ENCODE measurements at places on chromosomes 12 and 14.
A peak's percentile ranks its signal among the peaks of the same experiment; 100 is the strongest.

DNA sequence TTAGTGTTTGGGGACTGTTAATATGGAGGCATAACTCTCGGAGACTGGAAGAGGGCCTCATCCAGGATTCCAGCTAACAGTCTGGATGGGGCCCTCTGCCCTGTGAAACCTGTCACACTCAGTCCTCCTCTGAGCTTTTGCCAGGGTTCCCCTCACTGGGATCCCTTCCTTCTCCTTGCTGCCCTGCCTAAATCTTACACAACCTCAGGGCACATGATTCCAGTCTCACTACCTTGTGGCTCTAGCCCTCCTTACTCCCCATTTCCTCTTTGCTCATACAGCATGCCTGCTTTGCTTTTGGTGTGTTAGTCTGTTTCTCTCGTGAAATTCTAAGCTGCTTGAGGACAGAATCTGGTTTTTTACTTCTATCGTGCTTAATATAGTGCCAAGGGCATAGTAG lies 942 bp upstream of the GSG1 start:
- no peak for DNase-seq

DNA sequence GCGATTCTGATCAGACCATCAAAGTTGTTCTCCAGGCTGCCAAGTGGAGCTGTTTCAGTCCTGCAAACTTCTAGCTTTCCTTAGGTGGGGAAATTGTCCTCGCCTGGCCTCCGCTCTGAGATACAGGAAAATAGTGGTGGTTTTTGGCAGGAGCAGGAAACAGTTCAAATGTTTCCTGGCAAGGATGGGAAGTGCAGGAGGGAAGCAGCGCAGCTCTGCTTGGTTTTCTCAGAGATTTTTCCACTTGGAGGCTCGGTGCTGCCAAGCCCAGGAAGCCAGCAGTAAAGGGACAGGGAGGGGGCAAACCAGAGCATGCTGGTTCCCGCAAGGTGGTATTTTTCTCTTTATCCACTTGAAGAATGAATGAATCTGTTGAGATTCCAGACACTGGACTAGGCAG lies 17.0 kb downstream of the TMEM63C start:
- DNase-seq = no peak

- no peak for DNase-seq
Measured at GRCh38 chr14:59187802-59188460, 536 bp upstream of the DAAM1 start.

- DNase-seq = no peak
Measured at GRCh38 chr14:63345826-63346225, 27.1 kb upstream of the GPHB5 start.

DNA sequence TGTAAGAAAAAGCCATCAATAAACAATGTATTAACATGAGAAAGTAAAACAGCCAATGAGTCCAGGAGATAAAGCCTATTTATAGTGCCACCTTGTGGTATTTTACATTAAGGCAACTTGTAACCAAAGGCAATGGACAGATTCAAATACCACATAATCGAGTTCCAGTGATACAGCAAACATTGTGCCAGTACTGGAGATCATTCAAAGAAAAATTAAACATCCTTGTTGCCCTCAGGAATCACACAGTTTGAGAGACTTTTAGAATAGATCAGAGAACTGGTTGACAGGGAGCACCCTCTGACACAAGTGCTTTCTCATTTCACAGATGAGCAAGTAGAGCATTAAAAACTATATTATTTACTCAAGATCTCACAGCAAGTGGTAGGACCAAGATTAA lies 98.1 kb downstream of the DDHD1 start:
- no peak for DNase-seq

- no peak for DNase-seq
Measured at GRCh38 chr12:53051881-53052412, 2.1 kb downstream of the TNS2 start.

DNA sequence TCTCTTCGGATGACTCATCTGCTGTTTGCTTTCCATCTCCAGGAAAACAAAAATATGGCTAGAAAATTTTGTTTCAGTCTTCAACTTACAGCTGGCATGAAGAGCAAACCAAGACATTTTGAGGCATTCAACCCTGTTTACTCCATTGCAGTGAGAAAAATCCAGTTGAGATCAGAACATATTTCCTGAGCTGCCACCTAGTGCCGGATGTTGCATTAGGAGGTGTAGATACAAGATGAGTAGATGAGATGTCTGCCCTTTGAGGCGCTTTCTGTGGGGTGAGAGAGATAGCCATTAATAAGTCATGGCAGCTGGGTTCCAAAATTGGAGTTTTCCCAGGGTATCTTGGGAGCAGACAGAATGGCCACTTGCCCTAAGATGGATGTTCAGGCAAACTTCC lies 171.1 kb downstream of the PRKCH start:
- no peak for DNase-seq

GRCh38 chr12:43241986-43242385 lies 310.0 kb downstream of the ADAMTS20 start:
- no peak for DNase-seq

- DNase-seq = no peak
Measured at GRCh38 chr14:61564618-61565091, 130.7 kb upstream of the HIF1A start.

DNA sequence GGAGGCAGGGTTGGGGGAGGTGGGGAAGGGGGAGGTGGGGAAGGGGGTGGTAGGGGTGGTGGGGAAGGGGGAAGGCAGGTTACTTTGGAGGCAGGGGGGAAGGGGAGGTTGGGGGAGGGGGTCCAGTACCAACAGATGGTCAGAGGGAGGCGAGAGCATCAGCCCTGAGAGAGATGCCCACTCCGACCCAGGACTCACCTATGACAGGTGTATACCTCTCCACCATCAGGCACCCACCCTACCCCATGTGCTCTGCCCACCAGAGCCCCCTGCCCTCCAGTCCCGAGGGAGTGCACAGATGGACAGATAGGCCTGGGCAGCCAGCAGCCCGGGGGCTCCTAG lies 18.6 kb downstream of the JAG2 start:
- no peak for DNase-seq

GRCh38 chr12:54409267-54409666 lies 9.8 kb downstream of the ITGA5 start:
- no peak for DNase-seq

GRCh38 chr12:61574339-61574738 lies 685.9 kb upstream of the USP15 start:
- DNase-seq = no peak

DNA sequence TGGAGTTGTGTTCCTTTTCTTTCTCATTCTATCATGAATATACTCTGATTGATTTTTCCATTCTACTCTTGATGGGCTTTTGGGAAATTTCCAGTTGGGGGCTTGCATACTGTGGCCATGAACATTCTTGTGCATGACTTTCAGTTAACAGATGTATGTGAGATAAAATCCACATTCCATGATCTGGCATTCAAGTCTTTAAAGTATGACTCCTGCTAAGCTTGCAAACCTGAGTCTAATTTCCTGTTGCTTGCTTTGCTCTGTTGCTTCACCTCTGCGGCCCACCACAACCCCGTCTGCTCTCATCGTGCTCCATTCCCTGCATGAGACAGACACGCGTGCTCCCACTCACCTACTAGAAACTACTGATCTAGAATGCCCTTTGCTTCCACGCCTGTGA lies 24.3 kb upstream of the NPAS3 start:
- DNase-seq = no peak

- DNase-seq = no peak
Measured at GRCh38 chr12:51059086-51059485, 11.0 kb downstream of the LETMD1 start.

GRCh38 chr12:91603060-91603459 lies 420.4 kb upstream of the DCN start:
- DNase-seq = no peak

DNA sequence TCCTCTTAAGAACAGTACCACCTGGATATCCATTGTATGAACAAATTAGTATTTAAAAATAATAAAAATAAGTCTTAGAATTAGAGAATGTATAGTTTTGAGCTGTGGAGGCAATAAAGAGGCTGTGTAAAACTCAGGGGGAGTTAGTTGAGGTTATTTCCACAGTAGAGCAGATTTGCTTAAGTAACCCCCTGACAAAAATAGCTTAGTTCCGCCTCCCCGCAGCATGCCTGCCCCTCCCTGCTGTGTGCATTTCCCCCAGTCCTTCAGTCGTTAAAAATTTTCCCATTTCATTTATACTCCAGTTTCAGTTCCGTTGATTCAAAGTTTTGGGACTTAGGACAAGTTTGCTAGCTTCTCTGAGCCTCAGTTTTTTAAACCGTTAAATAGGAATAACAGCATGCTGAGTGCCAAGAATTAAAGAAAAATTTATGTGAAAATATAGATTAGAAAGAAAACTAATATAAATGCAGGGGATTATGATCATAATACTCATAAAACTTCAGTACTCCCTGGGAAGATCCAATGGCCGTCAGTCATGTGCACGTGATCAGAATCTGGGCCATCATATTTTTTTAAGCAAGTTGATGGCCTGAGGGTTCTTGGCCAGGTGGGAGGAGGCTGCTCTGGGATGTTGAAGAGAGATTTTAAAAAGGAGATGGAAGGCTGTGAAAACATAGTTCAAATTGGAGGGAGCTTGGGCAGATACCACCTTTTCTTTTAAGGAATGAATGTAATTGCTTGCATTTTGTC lies 14.5 kb upstream of the SLC38A2 start:
- no peak for DNase-seq

DNA sequence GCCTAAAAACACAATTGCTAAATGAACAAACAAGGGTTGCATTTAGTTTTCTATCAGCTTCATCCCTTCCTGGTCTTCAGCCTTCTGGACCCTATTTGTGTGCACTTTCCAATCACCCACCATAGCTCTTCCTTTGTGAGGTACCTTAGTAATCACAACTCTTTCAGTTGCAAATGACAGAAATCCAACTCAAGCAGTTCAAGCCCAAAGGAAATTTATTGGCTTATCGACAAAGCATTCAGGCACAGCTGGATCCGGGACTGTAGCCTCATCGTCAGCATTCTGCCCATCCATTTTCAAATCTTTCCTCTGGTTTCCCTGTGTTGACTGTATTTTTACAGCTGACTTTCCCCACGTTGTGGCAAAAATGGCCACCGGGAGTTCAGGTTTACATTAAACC lies 148.6 kb upstream of the VASH1 start:
- no peak for DNase-seq

DNA sequence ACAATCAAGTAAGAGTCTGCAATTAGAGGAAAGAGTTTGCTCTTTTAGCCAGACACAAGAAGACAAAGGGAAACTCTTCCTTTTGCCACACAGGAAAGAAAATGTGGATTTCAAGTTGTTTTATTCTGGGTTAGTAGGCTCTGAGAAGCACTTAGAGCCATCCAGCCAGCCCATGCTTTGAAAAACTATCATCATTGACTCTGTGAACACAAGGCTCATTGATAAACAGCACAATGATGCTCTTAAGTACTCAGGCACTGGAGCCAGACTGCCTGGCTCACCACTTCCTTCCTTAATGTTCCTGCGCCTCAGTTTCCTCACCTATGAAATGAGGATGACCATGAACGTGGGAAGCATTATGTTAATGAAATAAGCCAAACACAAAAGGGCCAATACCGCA lies 150.2 kb upstream of the EEA1 start:
- DNase-seq = peak; percentile 2

DNA sequence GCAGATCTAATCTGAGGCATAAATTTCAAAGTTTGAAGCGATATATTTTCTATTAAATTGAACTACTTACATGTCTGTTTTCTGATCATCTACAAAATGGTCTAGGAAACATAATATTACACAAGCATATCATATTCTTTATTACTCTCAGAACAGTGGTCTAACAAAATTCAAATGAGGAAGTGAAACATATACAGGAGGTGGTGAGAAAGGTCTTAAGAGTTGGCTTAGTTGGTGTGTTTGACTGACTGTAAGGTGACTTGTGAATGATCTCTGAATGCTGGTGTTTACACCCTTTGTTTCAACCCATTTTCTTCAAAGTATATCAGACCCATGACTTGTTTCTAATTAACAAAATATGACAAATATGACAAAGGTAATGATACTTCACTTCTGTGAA lies 1156.8 kb downstream of the SLC16A7 start:
- no peak for DNase-seq

DNA sequence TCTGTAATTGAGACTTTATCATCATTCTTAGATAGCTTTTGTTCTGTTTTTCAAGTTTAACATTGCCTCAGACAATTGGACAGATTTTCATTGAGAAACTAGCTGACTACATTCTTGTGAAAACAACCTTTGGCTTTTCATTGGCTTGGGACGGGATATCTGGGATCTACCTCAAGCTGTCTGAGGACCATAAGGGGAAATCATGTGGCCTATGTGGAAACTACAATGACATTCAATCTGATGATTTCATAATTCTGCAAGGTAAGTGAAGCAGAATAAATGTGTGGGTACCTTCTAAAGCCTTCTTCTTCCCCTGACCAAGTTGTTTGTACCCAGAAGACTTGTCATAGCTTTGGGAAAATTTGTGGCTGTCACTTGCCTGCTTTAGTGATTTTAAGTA lies 133.5 kb downstream of the OTOGL start:
- no peak for DNase-seq

DNA sequence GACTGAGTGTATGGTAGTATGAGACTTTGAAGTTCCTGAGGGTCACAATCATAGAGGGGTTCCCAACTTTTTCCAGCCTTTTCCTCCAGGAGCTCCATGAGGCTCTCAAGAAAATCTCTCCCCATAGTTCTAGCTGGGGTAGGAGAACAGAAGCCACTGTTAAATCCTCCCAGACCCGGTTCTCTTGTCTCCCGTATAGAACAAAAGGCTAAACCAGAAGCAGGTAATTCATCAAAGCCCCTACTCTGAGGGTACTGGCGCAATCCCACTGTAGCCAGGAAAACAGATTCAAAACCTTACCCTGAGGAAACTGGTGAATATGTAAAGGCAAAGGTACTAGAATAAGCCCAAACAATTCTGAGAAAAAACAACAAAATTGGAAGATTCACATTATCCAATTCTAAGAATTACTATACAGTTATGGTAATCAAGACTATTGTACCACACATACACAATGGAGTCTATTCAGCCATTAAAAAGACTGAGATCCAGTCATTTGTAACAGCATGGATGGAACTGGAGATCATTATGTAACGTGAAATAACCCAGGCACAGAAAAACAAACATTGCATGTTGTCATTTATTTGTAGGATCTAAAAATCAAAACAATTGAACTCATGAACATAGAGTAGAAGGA lies 20.5 kb downstream of the OR8S1 start:
- no peak for DNase-seq

- no peak for DNase-seq
Measured at GRCh38 chr12:106729611-106730010, 44.9 kb upstream of the RIC8B start.

DNA sequence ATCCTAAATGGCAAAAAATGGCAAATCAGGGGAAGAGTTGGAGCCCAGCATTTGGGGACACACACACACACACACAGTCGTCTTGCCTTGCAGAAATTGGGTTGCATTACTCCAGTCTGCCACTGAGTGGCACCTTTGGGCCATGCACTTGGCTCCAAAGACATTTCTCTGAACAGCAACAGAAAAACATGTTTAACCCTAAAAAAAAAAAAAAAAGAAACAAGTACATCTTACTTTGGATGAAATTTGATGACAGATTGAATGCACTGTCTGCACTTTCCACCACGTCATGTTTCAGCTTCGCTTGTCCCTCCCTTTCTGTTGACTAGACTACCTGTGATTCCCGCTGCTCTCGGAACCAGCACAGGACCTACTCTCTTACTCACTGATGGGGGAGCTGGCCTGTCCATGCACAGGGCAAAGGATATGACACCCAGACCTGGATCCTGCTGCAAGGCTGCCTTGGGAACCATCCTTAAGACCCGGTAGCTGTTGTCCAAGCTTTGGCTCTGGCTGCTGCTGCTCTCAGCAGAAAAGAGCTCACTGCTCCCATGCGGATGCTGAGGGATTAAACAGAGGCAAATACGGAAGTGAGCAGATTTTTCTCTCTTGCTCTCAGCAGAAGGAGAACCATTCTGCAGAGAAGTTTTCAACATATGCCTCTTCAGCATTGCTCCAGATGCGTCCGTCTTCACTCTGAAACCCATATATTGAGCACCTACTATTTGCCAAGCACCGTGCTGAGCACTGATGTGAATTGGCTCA lies 376.8 kb downstream of the DPF3 start:
- DNase-seq = peak; percentile 22

All from substantia nigra (tissue), 51 donors.